ENCODE measurements at places on chromosomes 13 and 19.

DNA sequence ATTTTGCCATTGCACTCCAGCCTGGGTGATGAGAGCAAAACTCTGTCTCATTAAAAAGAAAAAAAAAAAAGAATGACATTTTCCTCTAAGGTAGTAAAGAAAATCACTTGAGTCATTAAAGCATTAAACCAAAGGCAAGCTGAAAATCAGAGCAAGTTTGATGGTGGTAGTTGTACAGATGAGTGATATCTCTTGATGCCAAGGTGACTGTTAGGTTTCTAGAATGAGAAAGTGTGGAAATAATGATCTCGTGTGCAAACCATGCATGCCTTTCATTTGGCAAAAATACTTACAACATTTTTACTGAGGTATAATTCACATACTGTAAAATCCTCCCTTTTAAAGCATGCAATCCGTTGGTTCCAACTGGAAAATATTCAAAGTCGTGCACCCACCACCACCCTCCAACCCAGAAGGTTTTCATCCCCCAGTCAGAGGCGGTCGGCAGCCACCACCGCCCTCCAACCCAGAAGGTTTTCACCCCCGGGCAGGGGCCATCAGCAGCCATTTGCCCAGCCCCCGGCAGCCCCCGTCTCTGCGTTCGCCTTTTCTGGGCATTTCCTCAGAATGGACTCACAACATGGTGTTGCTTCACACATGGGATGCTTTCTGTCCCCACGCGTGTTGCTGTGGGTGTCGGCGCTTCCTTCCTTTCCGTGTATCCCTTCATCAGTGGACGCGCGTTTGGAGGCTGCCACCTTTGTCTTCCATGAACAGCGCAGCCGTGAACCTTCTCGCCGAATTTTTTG is 90.2 kb downstream of the ATP11A start:
- no peaks in the 10 kb centered on the region for H3K27me3 ChIP-seq
- DNase-seq = no peak
- no peak overlapping the region for H3K27ac ChIP-seq
- no peak overlapping the region for H3K4me3 ChIP-seq
- peaks cover 8% of the 10 kb centered on the region for H3K36me3 ChIP-seq

DNA sequence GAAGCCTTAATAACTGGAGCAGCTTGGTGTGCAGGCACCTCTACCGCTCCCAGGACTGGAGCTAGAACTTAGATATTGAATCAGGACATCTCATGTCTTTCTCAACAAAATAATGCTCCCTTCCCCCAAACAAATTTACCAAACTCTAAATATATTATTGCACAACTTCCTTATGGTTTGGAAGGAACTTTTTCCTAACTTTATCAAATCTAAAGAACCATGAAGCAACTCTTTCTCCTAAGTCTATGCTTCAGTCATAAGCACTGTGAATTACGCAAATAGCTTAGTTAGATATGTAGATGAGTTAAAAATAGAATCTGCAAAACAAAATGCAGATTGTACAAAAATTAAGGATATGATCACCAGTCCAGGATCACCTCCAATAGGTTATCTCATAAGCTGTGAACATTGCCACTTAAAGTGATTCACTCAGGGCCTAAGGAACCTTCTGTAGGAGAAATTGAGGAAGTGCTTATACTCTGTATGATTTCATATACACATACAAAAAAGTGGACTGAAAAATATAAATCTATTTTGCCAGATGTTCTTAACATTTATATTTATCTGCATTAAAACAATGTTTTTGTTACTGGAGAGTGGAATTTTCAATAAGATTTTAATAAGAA is 20.4 kb upstream of the MAB21L1 start:
- H3K27me3 ChIP-seq = no peaks in the 10 kb centered on the region
- H3K4me1 ChIP-seq = no peaks in the 10 kb centered on the region
- H3K4me3 ChIP-seq = no peak overlapping the region
- no peak for DNase-seq

DNA sequence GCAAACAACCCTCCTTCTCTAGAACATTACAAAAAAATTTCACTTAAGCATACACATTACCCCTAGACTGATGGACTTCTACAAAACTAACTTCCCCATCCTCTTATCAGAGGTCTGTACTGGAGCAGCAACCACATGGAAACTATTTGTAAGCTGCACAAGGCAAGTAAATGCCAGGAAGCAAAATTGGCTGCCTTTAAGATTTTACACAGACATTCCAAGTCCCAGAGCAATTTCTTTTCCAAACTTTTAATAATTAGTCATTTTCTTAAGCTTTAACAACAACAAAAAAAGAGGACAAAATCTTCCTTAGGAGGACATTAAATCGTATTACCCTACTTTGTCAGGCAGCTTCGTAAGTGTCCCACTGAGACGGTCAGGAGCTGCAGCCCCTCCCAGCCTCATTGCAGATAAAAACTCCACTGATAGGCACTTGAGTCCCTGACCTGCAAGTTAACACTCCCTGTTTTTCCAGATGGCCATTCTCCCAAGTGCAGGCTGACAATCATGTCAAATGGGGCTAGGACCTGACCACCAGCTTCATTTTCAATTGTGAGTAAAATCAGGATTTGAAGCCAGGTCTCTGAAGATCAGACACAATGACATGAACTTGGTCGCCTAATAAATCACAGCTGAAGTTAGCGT is 680.1 kb downstream of the DIAPH3 start:
- no peaks in the 10 kb centered on the region for H3K4me1 ChIP-seq
- H3K27ac ChIP-seq = no peak overlapping the region
- H3K27me3 ChIP-seq = no peaks in the 10 kb centered on the region
- no peak for DNase-seq
- no peaks in the 10 kb centered on the region for H3K36me3 ChIP-seq

GRCh38 chr19:39363901-39364457 is 21.8 kb downstream of the SAMD4B start:
- H3K27ac ChIP-seq = peak overlapping the region; percentile 88
- H3K27me3 ChIP-seq = no peaks in the 10 kb centered on the region
- peaks cover 35% of the 10 kb centered on the region for H3K4me1 ChIP-seq

DNA sequence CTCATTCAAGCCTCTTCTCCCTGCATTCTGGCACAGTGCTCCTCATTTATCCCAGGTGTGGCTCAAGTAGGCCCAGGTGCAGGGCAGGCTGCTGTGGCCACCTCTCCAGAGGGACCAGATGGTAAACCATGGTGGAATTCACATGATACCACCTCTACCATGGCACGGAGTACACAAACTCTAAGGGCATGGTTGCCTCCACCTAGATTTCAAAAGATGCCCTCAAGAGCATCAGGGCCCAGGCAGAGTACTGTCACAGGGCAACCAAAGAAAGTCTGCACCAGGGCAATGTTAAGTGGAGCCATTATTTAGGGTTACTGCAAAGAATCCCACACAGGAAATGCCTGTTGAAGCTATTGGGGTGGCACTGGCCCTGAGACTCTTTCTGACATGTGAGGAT is 647.1 kb upstream of the MIR17HG start:
- no peak overlapping the region for H3K27ac ChIP-seq
- no peaks in the 10 kb centered on the region for H3K4me1 ChIP-seq
- no peak overlapping the region for H3K4me3 ChIP-seq
- H3K27me3 ChIP-seq = no peaks in the 10 kb centered on the region

DNA sequence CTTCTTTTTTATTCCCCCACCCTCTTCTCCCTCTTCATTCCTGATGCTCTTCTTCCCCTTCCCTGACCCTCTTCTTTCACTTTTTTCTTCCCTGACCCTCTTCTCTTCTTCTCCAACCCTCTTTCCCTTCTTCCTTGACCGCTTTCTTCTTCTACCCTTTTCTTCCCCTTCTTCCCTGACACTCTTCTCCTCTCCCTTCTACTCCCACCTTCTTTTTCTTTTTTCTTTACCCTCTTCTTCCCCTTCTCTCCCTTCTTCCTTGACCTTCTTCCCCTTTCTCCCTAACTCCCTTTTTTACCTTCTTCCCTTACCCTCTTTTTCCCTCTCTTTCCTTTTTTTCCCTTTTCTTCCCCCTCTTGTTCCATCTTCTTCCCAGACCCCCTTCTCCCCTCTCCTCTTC is 931.3 kb downstream of the UQCRFS1 start:
- no peaks in the 10 kb centered on the region for H3K36me3 ChIP-seq
- H3K4me3 ChIP-seq = no peak overlapping the region
- no peaks in the 10 kb centered on the region for H3K4me1 ChIP-seq
- no peak overlapping the region for H3K27ac ChIP-seq

GRCh38 chr19:51701468-51702100 is 8.5 kb downstream of the SPACA6 start:
- no peak overlapping the region for H3K4me3 ChIP-seq
- DNase-seq = no peak
- H3K36me3 ChIP-seq = peaks cover 14% of the 10 kb centered on the region
- H3K4me1 ChIP-seq = peaks cover 33% of the 10 kb centered on the region
- no peak overlapping the region for H3K27ac ChIP-seq

- H3K27me3 ChIP-seq = peaks cover 39% of the 10 kb centered on the region
- no peak for DNase-seq
- peaks cover 31% of the 10 kb centered on the region for H3K4me1 ChIP-seq
- peak overlapping the region; percentile 67 for H3K4me3 ChIP-seq
- no peak overlapping the region for H3K27ac ChIP-seq
These were observed 1.8 kb downstream of the FGF14 start for GRCh38 chr13:102399791-102400674.

DNA sequence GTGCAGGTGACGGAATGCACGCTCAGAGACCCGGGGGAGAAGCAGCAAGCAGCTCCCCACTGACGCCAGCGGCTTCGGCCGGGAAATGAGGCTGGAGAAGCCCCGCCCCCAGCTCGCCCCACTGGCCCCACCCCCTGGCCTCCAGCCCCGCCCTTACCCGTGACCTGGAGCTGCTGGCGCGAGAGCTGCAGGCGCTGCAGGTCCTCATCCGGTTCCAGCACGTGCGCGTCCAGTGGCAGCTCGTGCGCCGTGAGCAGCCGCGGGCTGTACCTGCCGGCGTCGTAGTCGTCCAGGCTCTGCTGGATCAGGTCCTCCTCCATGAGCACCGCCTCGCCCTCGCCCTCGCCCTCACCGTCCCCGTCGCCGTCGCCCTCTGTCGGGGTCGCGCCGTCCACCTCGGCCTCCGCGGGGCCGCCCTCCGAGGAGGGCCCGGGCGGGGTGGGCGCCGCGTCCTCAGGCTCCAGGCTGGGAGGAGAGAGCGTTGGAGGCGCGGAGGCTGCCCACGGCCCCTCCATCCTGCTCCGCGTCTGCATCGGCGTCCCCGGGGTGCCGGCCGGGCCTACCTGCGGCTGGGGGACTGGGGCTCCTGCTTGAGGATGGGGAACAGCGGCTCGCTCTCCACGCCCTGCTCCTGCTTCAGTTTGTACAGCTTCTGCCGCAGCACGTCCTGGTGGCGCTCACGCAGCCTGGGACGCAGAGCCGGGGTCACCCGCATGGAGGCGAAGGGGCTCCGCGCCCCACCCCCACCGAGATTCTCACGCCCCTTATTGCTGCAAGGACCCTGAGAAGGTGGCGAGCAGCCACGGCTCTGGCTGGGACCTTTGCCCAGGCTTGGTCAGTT is 6.4 kb upstream of the TBXA2R start:
- no peak overlapping the region for H3K4me3 ChIP-seq
- peaks cover 35% of the 10 kb centered on the region for H3K36me3 ChIP-seq
- no peaks in the 10 kb centered on the region for H3K27me3 ChIP-seq
- H3K4me1 ChIP-seq = peaks cover 14% of the 10 kb centered on the region
- DNase-seq = no peak

- H3K4me1 ChIP-seq = peaks cover 4% of the 10 kb centered on the region
- DNase-seq = peak; percentile 71
- no peaks in the 10 kb centered on the region for H3K36me3 ChIP-seq
- H3K27me3 ChIP-seq = peaks cover 19% of the 10 kb centered on the region
- peak overlapping the region; percentile 75 for H3K4me3 ChIP-seq
These were observed 13.2 kb downstream of the NCAN start for GRCh38 chr19:19224852-19225494.

GRCh38 chr13:105997581-105998550 is 537.6 kb downstream of the EFNB2 start:
- no peak overlapping the region for H3K4me3 ChIP-seq
- H3K27me3 ChIP-seq = no peaks in the 10 kb centered on the region
- no peaks in the 10 kb centered on the region for H3K4me1 ChIP-seq
- H3K36me3 ChIP-seq = no peaks in the 10 kb centered on the region

DNA sequence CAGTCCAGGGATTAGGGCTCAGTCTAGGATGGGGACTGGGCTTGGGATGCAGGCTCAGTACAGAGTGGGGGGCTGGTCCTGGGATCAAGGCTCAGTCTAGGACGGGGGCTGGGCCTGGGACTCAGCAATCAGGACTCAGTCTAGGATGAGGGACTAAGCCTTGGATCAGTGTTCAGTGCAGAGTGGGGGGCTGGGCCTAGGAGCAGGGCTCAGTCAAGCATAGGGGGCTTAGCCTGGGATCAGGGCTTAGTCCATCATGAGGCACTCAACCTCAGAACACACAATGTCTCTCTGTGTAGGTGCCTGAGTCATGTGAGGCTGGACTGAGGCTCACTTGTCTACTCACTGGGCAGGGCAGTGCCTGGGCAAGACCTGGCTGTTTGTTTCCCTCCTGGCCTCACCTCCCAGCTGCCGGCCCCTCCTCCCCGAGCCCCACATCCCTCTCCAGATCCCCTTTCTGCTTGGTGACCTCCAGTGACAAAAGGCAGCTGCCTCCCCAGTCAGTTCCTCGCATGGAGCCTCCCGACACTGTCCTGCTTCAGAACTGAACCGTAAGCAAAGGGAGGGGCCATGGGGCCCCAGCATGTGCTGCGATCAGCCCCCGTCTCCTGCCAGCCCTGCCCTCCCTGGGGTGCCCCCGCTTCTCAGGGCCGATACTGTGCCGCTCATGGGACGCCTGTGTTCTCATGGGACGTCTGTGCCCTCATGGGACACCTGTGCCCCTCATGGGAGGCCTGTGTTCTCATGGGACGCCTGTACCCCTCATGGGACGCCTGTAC is 6.5 kb upstream of the S1PR4 start:
- peaks cover 54% of the 10 kb centered on the region for H3K4me1 ChIP-seq
- DNase-seq = no peak
- H3K27ac ChIP-seq = peak overlapping the region; percentile 85
- peak overlapping the region; percentile 57 for H3K4me3 ChIP-seq
- H3K27me3 ChIP-seq = no peaks in the 10 kb centered on the region
- peaks cover 2% of the 10 kb centered on the region for H3K36me3 ChIP-seq

DNA sequence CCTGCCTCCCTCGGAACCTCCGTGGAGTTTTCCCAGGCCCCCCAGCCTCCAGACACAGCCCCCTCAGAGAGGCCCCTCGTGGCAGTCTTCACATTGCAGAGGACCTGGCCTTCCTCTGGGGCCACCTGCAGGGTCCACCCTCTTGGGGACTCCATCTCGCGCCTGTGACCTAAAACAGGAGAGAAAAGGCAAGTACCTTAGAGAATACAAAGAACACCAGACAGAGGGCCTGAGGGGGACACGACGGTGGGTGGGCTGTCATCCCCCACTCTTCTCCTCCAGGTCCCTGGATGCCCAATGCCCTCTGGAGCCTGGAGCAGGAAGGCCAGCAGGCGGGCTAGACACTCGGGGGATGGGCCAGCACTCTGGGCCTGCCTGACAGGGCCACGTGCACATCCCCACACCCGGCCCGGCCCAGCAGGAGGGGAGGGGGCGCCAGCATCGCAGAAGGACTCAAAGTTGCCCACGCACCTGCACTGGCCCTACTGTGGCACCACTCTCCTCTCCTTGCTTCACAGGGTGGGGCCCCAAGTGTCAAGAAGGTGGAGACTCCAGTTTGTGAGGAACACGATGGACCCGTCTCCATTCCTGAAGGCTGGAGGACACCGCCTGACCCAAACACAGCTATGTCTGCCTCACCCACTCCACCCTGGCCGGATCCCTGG is 4.3 kb upstream of the A1BG start:
- H3K4me3 ChIP-seq = no peak overlapping the region
- H3K36me3 ChIP-seq = peaks cover 5% of the 10 kb centered on the region
- H3K27ac ChIP-seq = no peak overlapping the region
- H3K4me1 ChIP-seq = peaks cover 24% of the 10 kb centered on the region
- H3K27me3 ChIP-seq = peaks cover 2% of the 10 kb centered on the region
- DNase-seq = no peak

GRCh38 chr13:28753208-28753892 is 34.6 kb upstream of the SLC46A3 start:
- no peak for DNase-seq
- H3K27me3 ChIP-seq = no peaks in the 10 kb centered on the region

GRCh38 chr13:50461189-50461588 is 382.3 kb downstream of the DLEU7 start:
- no peaks in the 10 kb centered on the region for H3K36me3 ChIP-seq
- DNase-seq = no peak
- no peaks in the 10 kb centered on the region for H3K27me3 ChIP-seq
- no peak overlapping the region for H3K27ac ChIP-seq
